Left kidney (tissue), 8 donors: ENCODE measurements at places on chromosomes 1 and 21. TPM values are rescaled to one million over a fixed set of nuclear protein-coding genes. Genes with fewer than 3 reads are reported as not detected.

DNA sequence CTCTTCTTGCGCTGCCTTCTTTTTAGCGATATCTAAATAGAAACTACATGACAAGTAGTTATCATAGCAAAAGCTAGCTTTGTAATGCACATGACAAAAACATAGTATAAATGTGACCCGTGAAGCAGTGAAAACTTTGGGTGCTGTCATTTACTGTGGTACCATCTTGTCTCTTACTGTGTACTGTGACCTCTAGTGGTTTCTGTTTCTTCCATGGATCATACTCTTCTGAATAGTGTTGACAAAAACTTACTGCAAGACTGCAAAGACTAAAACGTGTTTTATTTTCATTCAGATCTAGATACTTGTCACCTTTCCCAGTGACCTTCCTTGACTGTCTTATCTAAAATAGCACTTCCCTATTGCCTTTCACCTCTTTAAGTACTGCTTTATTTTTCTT is 6.1 kb downstream of the RLF start:
- no peak for DNase-seq

- no peak for DNase-seq
Observed at GRCh38 chr1:1939296-1940122, 20.4 kb upstream of the TMEM52 start.

GRCh38 chr1:238187575-238187949 is 296.8 kb upstream of the ZP4 start:
- DNase-seq = no peak

DNA sequence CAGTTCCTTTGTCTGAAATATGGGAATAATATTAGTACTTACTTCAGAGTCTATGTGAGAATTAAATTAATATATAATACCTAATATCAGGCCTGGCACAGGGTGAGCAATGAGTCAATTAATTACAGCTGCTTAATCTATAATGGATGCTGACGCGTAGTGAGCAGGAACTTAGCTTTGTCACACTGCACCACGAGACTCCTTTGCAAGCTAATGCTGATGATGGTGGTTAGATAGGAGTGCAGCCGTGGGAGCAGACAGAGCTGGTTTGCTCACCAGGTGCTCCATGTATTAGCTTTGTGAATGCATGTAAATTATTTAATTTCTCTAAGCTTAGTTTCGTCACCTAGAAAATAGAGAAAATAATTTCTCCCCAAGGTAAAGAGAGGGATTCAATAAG is 35.1 kb downstream of the KCNJ15 start:
- no peak for DNase-seq

DNA sequence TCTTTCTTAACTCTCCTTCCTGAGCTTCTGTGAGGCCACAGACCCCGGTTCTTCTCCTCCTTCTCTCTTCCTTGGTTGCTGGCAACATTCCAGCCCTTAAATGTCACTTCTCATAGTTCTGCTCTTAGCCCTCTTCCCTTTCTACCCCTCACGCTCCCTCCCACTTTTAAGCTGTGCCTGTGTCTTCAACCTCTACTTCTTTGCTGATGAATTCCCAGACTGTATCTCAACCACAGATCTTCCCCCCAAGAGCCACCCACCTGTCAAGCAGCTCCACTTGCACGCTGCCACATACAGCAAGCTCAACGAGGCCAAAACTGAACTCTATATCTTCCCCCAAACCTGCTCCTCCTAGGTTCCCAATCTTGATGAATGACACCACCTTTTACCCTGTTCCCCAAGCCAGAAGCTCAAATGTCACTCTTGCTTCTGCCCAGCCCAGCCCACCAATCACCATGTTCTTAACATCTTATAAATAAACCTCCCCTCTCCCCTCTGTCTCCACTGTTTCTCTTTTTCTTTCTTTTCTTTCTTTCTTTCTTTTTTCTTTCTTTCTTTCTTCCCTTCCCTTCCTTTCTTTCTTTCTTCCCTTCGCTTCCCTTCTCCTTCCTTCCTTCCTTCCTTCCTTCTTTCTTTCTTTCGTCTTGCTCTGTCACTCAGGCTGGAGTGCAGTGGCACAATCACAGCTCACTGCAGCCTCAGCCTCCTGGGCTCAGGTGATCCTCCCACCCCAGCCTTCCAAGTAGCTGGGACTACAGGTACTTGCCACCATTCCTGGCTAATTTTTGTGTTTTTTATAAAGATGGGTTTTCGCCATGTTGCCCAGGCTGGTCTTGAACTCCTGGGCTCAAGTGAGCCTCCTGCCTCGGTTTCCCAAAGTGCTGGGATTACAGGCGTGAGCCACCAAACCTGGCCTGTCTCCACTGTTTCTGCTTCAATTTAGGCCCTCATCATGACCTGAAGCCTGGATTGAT is 19.8 kb upstream of the PTP4A2 start:
- no peak for DNase-seq

- no peak for DNase-seq
Observed at GRCh38 chr1:10033359-10033845, 644 bp downstream of the UBE4B start.

- no peak for DNase-seq
Observed at GRCh38 chr1:107142666-107143065, 1.8 kb downstream of the NTNG1 start.

GRCh38 chr1:30782361-30783255 is 25.0 kb upstream of the LAPTM5 start:
- peak; percentile 53 for DNase-seq

- DNase-seq = no peak
Observed at GRCh38 chr1:94349853-94350252, 68.3 kb upstream of the ABCD3 start.

DNA sequence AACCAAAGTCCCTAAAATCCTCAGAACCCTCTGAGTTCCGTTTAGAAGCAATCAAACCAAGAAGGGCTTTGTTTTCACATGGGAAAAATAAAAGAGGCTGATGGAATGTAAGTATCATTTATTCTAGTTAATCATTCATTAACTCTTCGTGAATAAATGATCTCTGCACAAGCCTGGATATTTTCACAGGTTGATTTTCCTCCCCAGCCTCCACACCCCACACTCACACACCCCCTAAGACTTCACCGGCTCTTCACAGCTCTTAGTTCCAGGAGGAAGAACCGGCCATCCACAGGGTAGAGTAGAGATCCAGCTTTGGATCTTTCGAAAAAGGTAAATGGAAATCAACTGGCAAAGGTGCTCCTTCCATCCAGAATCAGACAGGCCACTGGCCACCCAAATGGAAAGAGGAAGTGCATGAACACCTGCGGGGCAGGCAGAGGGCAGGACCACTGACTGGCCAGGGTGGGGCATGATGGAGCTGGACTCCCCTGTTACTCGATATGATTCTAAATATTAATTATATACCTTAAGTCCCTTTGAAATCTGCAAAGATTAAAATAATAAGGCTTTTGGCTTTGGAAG is 10.0 kb downstream of the C1orf198 start:
- DNase-seq = no peak

GRCh38 chr1:229102741-229103391 is 168.0 kb upstream of the RAB4A start:
- no peak for DNase-seq

DNA sequence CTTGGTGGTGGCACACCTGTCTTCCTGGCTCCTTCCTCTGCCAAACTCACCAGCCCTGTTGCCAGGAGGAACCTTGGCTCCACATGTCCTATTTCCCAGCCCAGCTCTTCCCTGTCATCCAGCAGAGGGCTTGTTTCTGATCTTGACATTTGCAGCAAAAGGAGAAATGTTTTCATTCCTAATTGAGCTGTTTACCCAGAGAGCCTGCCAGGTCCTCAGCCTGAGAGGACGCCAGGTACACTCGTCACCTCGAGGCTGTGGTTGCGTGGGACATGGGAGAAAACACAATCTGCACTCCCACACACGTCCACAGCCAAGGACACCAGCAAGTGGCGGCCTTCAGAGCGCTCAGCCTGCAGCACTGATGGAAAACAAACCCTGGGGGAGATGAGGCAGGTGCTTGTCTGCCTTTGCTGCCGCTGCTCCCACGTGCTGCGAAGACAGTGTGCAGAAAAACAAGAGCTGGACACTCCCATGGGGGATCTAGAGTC is 132.8 kb upstream of the CD34 start:
- DNase-seq = no peak

DNA sequence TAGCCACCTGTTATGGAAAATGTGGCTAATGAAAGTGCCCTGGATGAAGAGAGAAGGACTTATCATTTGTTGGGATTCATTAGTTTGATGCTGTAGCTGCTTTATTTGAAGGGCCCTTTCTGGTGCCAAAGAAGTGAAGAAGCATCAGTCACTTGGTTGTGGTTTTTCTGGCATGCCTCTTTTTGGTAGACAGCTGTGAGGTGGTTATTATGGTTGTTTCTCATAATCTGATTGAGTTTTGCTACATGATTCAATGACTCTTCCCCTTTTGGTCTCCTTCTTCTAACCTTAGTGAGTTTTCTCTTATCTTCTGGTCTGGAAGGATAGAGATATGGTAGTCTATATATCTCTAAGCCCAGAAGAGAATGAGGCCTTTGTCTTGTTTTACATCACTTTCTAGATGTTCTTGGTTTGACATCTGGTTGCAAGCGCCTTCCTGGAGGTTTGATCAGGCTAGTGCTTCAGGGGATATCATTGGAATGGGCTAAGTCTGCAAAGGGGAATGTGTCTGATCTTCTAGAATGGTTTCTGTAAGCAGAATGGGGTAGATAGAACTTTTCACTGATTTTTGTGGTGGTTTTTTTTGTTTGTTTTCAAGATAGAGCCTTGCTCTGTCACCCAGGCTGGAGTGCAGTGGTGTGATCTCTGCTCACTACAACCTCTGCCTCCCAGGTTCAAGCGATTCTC is 26.0 kb downstream of the ARID1A start:
- DNase-seq = no peak

DNA sequence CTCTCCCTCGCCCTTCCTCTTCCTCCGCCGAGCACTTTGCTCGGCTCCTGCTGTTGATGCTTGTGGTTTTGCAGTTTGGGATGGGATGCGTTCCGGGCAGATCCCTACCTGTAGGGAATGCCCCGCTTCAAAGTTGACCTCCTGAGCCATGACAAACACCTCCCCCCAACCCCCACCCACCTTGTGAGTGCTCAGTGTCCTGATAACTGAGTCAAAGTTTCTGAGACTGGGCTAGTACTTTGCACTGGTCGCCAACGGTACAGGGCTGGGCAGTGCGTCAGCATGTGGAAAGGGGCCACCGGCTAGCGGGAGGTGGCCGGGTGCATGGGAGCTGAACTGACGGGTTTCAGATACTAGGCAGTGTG is 771 bp downstream of the RABGAP1L start:
- DNase-seq = peak; percentile 13

- no peak for DNase-seq
Observed at GRCh38 chr1:171793636-171794035, 12.2 kb downstream of the METTL13 start.

DNA sequence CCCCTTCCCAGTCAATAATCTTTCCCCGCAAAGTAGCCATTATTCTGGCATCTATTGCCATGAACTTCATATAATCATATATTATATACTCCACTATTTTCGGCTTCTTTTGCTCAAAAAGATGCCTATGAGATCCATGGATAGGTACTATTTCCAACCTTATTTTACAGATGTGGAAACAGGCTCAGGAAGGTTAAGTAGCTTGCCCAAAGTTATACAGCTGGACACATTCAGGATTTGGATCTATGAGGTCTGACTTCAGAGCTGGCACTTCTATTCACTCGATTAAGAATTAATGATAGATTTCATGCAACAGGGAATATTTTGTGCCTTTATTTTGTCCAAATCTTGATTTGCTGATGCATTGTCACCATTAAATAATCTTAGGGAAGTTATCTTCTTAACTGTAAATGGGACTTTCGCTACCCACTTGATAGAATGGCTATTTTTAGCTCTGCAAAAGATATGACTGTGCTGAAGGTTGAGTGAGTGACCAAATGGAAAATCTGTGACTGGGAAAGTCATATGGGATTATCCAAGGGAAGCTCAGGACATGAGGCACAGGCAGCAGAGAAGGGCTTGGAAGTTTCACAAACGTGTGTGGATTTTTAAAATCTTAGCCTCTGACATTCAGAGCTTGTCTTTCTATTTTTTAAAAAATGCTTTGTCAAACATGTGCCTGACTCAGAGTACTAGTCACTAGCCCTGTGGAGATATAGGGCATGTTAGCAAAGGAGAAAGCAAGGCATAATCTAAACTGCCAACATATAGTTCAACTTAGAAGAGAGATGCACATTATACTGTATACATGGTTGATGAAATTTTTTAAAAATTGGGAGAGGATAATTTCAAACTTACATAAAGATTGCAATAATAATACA is 36.5 kb downstream of the GIPC2 start:
- DNase-seq = no peak

The BCL2L15 gene
- polyA plus RNA-seq = 1.4 TPM

The ATP6V1G3 gene
- polyA plus RNA-seq = 3.2 TPM

The HHAT gene
- polyA plus RNA-seq = 15.2 TPM

The PARK7 gene
- polyA plus RNA-seq = 305 TPM

The CFHR4 gene
- polyA plus RNA-seq = not detected

The TMPRSS15 gene
- 0.50 TPM for polyA plus RNA-seq

The NBPF1 gene
- polyA plus RNA-seq = 88.9 TPM

The SYNC gene
- polyA plus RNA-seq = 1.2 TPM

The CDC14A gene
- 32.9 TPM for polyA plus RNA-seq

The CELA3A gene
- not detected for polyA plus RNA-seq

The PLEKHN1 gene
- polyA plus RNA-seq = 0.20 TPM

The PGLYRP3 gene
- not detected for polyA plus RNA-seq

The GPA33 gene
- polyA plus RNA-seq = 1.1 TPM
